Cerebellum (tissue), 4 donors: ENCODE measurements at places on chromosomes 13 and 19. TPM values are rescaled to one million over a fixed set of nuclear protein-coding genes. Genes with fewer than 3 reads are reported as not detected.

The CDC16 gene
- 72.0 TPM for total RNA-seq

The LRRC25 gene
- total RNA-seq: 1.00 TPM

The ZNF534 gene
- total RNA-seq: 1.5 TPM

The PSG4 gene
- total RNA-seq: not detected

The LGI4 gene
- total RNA-seq: 2.7 TPM

The SHD gene
- 10.1 TPM for total RNA-seq

The LILRA1 gene
- total RNA-seq: 0.09 TPM

The TTYH1 gene
- total RNA-seq: 119 TPM
